Body of pancreas (tissue), 4 donors: ENCODE measurements at places on chromosomes 1 and 21.

GRCh38 chr1:160567858-160568682, 11.2 kb downstream of the CD84 start:
- H3K4me3 ChIP-seq = no peak overlapping the region
- no peak for DNase-seq
- H3K4me1 ChIP-seq = peaks cover 10% of the 10 kb centered on the region
- H3K27ac ChIP-seq = no peak overlapping the region
- no peaks in the 10 kb centered on the region for H3K27me3 ChIP-seq
- H3K36me3 ChIP-seq = no peaks in the 10 kb centered on the region

DNA sequence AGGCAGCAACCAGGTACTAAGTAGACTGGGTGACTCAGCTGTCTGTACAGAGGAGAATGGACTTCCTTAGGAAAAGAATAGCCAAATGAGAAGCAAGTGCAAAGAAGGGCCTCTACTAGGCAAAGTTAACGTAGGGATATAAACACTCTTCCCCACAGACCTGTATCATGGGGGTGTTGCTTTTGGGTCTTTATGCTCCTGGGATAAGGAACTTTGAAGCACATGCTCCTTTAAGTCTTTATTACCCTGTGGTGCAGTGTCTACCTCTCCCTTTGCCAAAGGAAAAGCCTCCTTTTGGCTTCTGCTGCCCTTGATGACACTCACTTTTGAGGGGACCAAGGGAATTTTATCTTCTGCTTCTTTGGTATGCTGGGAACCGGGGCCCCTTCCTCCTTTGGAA, 5.0 kb downstream of the RFX5 start:
- no peaks in the 10 kb centered on the region for H3K27me3 ChIP-seq
- H3K4me3 ChIP-seq = no peak overlapping the region
- peaks cover 8% of the 10 kb centered on the region for H3K36me3 ChIP-seq
- H3K4me1 ChIP-seq = peaks cover 9% of the 10 kb centered on the region
- H3K27ac ChIP-seq = no peak overlapping the region

DNA sequence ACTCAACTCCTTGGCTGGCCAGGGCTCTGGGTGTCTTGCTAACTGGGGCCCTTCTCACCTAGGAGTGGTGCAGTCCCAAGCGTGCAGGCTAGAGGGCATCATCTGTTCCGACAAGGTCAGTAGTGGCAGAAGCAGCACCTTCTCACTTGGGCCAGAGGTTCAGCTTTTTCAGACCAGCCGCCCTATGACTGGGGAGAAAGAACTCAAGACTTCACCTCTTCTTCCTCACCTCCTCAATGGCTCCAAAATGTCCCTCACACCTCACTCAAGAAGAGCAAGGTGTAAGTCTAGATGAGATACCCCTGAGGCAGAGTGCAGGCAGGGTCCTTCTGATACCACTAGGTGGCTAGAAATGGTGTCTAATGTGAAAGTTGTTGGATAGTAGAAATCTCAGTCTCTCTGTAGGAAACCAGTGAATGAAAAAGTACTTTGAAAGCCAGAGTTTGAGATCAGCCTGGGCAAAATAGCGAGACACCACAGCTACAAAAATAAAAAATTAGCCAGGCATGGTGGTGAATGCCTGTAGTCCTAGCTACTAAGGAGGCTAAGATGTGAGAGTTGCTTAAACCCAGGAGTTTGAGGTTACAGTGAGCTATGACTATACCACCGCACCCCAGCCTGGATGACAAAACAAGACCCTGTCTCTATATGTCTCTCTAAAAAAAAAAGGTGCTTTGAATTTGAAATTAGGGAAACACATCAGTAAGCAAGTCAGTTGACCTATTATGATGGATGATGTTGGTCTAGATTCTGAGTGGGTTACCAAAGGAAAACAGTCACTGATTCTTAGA, 8.6 kb upstream of the IL20 start:
- no peaks in the 10 kb centered on the region for H3K36me3 ChIP-seq
- no peak overlapping the region for H3K27ac ChIP-seq
- H3K27me3 ChIP-seq = no peaks in the 10 kb centered on the region
- no peaks in the 10 kb centered on the region for H3K4me1 ChIP-seq
- DNase-seq = no peak
- no peak overlapping the region for H3K4me3 ChIP-seq

- no peak overlapping the region for H3K27ac ChIP-seq
- peak; percentile 16 for DNase-seq
- H3K36me3 ChIP-seq = no peaks in the 10 kb centered on the region
- peaks cover 27% of the 10 kb centered on the region for H3K4me1 ChIP-seq
- H3K4me3 ChIP-seq = no peak overlapping the region
Observed at GRCh38 chr1:57424231-57425027, 569 bp upstream of the DAB1 start.

GRCh38 chr1:44526295-44527073, 121.4 kb downstream of the RNF220 start:
- DNase-seq = no peak
- H3K4me3 ChIP-seq = no peak overlapping the region
- H3K4me1 ChIP-seq = no peaks in the 10 kb centered on the region
- no peaks in the 10 kb centered on the region for H3K27me3 ChIP-seq
- no peaks in the 10 kb centered on the region for H3K36me3 ChIP-seq
- H3K27ac ChIP-seq = no peak overlapping the region

DNA sequence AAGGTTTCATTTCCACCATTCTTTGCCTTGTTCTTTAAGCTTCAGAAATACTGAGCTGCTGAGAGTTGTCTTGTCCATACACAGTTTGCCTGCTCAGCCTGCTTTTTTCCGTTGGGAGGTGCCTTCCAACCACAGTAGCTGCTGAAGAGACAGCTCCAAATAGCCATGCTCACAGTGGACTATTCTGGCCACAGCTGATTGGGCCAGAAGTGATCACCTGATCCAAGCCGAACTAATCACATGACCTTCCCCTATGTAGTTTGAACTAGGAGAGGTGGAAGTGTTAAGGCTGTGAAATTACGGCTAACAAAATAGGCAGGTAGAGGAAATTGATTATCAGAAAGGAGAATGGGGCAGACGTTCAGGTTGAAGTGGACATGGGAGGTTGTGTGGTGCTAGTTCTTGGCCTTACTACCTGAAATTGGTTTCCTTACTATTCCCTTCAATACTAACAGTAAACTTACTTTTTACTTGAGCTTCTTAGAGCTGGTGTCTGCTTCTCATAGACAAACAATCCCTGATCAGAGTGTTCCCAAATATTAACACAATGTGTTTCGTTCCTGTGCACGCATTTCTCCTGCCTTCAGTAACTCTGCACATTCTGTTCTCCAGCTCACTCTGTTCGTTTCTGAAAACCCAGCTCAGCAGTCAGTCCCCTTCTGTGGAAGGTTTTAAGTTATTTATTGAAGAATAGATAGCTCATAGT, 136.1 kb downstream of the RWDD3 start:
- no peak overlapping the region for H3K4me3 ChIP-seq
- H3K27me3 ChIP-seq = no peaks in the 10 kb centered on the region
- peaks cover 8% of the 10 kb centered on the region for H3K4me1 ChIP-seq
- no peak for DNase-seq
